Activated naive CD4-positive, alpha-beta T cell treated with Interleukin-2 at 50 U/mL for 16 hours (primary cell): ENCODE measurements at places on chromosomes 1 and 21.

GRCh38 chr1:2253797-2254480, 25.8 kb downstream of the SKI start:
- no peak for DNase-seq

- DNase-seq, result no peak
These were observed 74.9 kb downstream of the WLS start for GRCh38 chr1:68157416-68157815.

DNA sequence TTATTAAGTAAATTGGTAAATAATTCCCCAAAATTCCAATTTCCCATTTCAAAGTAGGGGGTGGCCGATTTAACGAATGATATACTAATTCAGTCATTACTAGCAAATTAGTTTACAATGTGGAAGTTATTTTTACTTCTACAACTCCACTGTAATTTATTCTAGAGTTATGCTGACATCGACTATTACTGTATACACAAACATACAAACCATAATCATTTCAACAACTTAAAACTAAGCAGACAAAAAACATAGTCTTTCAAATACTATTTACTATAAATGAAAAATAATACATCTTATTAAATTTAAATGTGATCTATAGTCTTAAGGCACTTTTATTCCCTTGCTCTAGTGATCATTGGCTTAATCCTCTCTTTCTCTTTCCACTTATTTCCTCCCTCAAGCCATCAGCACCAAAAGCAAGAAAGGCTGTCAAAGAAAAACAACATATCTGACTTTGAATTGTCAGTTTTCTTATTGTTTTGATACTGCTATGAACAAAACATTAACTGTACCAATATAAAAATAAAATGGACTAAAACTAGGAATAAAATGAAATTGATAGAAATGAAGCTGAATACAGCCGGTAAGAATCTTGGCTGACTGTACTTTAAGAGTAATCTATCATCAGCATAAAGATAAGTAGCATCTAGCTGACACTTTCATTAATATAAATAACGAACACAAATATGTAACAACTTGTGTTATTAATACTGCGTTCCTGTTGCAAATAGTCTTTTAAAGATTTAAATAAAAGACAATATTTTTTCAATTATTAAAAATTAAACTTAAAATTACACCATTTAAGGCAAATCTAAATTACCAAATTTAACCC, 4.1 kb downstream of the CDC42BPA start:
- DNase-seq, result no peak

DNA sequence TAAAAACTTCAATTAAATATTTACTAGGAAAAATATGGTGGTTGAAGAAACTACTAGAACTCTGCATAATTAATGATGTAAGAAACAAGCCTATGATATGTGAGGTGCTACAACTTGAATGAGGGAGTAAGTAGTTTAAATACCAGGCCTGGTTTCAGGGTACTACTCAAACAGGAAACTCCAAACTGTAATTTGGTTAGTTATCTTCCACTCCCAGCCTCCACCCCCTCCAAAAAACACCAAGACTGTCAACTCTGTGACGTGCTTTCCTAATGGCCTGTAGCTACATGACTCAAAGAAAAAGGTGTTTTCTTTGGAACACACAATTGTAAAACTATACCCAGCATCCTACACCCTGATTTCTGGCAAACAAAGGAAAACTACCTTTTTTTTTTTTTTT, 55.9 kb upstream of the RCC1 start:
- peak; percentile 31 for DNase-seq

- DNase-seq, result no peak
These were observed 1.7 kb downstream of the ID3 start for GRCh38 chr1:23557471-23558124.

DNA sequence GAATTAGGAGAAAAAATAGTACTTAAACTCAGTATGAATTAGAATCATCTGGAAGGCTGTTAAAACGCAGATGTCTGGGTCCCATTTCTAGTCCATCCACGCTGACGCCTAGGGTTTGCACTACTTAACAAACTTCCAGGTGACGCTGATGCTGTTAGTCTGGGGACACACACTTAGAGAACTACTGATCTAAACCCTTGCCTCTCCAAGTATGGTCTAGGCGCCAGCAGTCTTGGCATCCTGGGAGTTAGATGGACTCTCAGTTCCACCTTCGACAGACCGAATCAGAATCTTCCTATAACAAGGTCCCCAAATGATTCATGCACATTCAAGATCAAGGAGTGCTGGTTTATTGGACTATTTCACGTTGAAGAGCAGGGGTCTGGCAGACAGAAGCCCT, 11.5 kb downstream of the DIO1 start:
- no peak for DNase-seq

- no peak for DNase-seq
These were observed 20.7 kb downstream of the SIM2 start for GRCh38 chr21:36719614-36720013.
